ENCODE measurements at places on chromosomes 3 and 15.

- no peak for DNase-seq
These were observed 19.0 kb downstream of the ALDH1A2 start for GRCh38 chr15:58046467-58046866.

GRCh38 chr3:149625795-149626194, 32.0 kb downstream of the WWTR1 start:
- no peak for DNase-seq

DNA sequence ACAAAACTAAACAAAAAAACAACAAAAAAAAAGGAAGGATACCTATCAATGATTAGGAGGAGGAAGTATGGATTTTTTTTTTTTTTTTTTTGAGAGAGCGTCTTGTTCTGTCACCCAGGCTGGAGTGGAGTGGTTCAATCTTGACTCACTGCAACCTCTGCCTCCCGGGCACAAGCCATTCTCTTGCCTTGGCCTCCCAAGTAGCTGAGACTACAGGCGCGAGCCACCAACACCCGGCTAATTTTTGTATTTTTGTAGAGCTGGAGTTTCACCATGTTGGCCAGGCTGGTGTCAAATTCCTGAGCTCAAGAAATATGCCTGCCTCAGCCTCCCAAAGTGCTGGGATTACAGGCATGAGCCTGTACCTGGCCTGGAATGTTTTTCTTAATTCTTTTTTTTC, 195.8 kb downstream of the CBLB start:
- DNase-seq: no peak

DNA sequence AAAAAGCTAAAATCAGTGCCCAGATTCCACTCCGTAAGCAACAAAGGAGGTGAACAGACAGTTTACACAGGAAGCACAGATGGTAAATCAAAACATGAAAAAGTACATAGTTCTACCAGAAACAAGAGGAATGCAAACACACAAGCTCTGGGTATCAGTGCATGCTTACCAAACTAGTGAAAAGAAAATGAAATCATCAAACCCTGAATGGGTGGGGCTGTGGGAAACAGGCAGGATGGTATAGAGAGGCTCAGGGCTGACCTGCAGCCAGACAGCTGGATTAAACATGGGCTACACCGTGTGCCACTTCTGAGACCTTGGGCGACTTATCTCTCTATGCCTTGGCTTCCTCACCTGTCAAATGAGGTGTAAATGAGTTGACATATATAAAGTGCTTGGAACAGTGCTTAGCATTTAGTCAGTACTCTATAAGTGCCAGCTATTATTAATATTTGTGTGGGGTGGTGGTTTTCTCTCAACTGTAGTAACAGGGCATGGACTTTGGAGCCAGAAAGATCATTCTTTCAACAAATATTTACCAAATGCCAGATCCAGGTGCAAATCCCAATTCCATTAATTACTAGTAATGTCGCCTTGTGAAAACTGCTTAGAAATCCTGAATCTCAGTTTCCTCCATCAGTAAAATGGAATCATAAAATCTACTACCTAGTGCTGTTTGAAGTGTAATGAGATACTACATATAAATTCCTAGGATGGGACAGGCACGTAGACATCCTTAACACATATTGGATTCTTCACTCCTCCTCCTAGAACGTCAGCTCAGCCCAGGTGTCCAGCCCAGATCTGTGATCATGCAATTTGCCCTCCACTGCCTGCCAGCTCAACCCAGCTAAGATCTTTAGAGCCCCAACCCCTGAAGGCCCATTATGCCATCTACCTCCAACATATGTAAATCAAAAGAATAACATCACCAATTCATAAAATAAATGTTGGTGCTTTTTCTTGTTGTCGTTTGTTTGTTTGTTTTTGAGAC, 55.5 kb upstream of the SMAD3 start:
- no peak for DNase-seq

DNA sequence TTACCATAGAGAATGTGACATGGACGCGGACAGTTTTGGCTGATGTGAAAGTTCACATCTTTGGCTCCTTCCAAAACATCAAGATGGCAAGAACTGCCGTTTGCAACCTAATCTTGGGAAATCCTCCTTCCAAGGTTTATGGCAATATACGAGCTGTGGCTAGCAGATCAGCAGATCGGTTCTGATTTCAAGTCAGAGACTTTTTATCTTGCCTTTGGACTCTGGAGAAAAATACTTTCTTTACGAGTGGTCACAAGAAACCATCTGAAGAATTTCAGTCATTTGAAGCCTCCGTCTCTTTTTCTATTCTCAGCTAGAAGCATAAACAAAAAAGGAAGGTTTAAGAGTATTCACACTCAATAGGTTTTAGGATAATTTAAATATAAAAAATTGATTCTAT, 153.5 kb upstream of the MEIS2 start:
- no peak for DNase-seq

DNA sequence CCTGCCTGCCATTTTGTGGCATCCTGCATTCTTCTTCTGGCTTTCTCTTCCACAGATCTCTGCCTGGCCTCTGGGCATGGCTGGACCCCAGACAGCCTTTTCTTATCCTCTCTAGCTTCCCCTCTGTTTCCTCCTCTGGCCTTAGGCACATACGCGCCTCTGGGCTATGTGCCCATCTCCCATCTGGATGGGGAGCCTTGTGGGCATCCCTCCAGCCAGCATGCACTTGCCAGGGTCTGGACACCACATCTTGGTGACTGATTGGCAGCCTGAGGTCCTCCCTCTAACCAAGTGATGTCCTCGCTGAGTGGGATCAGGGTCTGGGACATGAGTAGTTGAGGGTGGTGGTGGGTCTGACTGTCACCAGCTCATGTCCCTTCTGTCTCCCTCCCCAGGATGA, 12.8 kb downstream of the PLEKHO2 start:
- no peak for DNase-seq

DNA sequence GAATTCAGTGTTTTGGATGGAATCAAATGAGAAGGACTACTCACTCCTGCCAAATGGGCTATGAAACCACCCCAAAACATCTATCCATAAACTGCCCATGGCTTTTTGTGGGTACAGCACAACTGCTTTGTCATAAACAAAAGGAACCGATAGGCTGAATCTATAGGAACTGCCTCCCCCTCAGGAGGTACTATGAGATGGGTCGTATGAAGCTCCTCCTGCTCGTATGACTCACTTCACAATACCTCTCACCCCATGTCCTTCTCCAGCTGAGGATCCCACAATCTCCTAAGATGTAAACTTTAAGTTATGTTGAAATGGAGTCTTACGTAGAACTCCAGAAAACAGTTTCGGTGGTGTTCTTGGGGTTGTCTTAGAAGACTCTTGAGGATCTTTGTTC, 129.9 kb upstream of the SAMMSON start:
- DNase-seq: no peak

GRCh38 chr3:148922467-148922866, 57.4 kb downstream of the CPA3 start:
- DNase-seq: no peak

- no peak for DNase-seq
These were observed 955.3 kb downstream of the EPHA3 start for GRCh38 chr3:90062631-90063200.

- DNase-seq: no peak
These were observed 961.1 kb downstream of the FHIT start for GRCh38 chr3:60290122-60290492.

Measured in NCI-H1436 (cell line).